ENCODE measurements at places on chromosomes 16 and 17.

DNA sequence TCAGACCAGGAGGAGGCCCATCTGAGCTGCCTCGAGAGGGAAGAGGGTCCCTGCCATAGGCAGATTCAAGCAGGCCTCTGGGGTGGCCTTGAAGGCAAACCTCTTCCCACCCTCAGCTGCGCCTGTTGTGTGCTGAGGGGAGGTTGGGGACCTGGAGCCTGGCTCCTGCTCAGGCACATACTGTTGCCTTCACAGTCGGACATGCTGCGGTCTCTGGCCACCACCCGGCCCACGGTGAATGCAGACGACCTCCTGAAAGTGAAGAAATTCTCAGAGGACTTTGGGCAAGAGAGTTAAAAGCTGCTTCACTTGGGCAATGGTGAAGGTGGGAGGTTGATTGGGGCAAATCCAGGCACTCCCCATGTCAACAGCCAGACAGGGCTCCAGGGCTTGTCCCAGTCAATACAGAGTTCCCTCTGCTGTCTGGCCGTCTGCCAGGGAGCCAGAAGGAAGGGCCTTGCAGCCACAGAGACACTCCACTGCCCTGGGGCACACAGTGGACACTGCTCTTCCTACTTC, 6.3 kb downstream of the PDF start:
- DNase-seq, result no peak

DNA sequence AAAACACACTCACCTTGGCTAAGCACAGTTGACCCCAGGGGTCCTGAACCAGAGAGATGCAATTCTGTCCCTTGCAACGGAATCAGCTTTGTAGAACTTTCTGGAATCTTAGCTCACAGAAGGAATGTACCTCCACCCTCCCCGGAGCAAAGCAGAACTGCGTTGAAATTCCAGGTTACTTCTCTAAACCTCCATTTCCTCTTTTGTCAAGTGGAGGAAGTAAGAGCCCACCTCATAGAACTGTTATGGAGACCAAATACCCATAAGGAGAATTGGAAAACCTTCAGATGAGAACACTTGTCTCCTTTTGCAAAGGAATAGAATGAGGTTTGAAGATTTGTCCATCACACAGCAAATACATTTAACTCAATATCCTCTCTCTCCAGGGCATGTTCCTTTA, 86.6 kb upstream of the RBBP6 start:
- no peak for DNase-seq

GRCh38 chr16:78196502-78196901, 97.0 kb downstream of the WWOX start:
- no peak for DNase-seq

DNA sequence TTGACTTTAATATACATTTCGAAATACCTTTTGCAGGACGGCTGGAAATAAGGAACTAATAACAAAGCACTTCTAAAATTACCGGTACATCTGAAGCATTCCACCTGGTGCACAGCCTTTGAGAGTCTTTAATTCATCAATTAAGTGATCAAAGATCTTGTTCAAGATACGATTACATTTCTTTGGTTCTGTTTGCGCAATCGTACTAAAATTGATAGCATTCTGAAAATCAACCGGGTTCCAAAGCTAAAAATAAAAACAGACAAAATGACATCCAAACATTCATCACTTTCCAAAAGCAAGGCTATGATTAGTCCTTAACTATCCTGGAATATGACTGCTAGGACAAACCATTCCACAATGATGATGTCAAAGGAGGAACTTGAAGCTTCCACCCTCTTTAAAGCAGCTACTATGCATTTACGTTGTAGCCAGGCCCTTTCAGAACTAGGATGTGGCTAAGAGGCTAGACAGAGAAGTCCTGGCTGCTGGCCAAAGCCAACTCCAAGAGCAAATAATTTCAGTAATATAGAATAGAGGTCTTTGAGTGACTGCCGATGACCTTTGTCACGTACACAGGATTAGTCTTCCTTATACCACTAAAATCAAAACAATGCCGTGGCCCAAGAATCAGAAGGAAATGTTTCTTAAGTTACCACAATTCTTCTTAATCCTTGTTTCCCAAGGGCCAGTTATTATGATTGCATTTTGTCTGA, 299.8 kb upstream of the PSMD7 start:
- no peak for DNase-seq

GRCh38 chr17:7710301-7710700, 5.3 kb downstream of the EFNB3 start:
- no peak for DNase-seq

- DNase-seq, result no peak
Observed at GRCh38 chr17:43615330-43616028, 46.2 kb downstream of the MEOX1 start.

DNA sequence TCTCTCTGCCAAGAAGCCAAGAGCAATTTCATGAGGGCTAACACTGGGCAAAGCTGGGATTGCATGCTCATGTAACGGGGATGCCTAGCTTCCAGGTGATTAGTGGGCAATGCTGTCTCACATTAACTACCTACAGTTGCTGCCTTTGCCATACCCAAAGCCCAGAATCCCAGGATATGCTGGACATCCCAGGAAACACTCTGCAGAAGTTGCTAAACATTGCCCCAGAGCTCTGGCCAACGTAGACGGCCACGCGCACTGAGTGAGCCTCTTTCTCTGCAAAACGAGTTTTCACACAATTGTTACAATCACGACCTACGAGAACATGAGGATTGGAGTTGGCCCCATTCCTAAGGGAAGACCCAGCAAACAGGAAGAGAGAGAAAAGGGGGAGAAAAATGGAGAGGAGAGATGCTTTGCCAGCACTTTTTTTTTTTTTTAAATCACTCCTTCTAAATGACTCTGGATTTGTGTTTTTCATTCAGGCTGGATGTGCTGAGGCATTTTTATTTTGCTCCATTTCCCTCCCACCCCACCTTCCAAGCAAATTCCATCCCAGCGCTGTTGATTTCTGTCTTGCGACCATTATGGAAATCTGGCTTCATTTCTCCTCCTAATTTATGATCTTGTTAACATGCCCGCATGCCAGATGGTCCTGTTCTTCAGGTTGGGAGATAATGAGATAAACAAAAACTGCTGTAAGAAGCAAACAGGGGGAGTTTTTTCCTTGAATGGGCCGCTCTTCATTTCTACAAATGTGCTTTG, 112.8 kb upstream of the DNAH9 start:
- no peak for DNase-seq

GRCh38 chr16:49281843-49282642, 405 bp upstream of the CBLN1 start:
- peak; percentile 77 for DNase-seq

DNA sequence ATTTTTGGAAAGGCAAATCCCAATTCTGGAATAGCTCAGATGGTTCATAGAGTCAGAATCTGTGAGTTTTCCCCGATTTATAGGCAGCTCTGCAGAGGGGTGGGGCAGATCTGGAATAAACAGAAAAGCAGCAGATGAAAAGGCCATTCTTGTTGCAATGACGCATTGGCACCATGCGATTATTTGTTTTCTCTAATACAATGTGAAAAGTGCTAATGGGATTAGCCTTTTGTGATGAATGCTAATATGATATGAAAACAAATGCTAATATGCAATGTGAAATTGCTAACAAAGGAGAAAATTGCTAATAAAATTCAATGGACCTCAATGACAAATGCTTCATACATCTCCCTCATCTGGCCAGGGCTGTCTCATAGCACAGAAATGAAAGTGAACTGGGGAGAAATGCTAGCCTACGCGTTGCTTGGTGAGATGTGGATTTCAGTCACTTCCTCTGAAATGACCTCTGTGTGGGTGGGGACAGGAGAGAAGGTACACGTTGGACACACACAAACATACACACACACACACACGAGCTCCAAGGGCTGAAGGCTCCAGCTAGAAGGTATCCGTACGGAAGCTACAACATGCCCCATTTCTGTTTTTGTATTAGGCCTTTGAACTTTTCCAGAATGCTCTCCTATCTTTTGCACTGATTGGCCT, 394.5 kb downstream of the XYLT1 start:
- no peak for DNase-seq

- no peak for DNase-seq
Observed at GRCh38 chr17:77548967-77549366, 408.2 kb downstream of the SEC14L1 start.

GRCh38 chr16:50671644-50672260, 9.4 kb downstream of the SNX20 start:
- peak; percentile 44 for DNase-seq

DNA sequence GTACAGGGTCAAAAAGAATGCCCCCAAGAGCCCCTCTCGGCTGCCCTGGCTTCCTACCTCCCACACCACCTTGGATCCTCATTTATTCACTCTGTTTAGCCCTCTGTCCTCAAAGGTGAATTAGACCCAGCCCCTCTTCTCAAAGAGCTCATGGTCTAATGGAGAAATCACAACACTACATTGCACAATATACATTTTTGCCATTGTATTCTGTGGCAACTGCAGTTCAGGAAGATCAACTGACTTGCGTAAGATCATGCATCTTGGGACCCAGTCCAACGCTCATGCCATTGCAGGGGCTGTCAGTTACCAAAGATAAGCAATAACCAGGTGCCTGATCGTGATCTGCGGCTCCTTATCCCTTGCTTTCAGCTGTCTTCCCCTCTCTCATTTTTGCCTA, 1.4 kb downstream of the KRT38 start:
- no peak for DNase-seq

DNA sequence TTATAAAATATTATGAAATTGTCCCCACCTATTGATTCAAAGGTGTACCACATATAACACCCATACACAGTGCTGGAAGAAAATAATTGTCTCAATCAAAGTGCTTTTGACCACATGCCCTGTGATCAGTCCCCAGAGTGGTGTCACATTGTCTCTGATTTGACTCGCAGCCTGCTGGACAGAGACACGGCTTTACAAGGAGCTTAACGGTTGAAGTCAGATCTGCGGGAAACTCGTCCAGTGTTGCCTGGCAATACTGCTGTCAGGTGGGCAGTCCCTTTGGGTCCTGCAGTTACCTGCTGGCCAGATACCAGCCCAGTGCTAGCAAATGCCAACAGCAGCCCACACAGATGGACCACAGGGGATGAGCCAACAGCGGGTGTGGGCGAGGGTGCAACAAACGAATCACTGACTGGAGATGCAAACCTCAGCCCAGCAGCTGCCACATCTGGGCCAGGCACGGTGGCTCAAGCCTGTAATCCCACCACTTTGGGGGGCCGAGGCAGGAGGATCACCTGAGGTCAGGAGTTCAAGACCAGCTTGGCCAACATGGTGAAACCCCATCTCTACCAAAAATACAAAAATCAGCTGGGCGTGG, 26.2 kb upstream of the SSTR2 start:
- no peak for DNase-seq

- DNase-seq, result peak; percentile 34
Observed at GRCh38 chr17:48543107-48543853, 1.6 kb downstream of the HOXB2 start.

- no peak for DNase-seq
Observed at GRCh38 chr17:61150686-61151299, 248.8 kb upstream of the TBX2 start.

- no peak for DNase-seq
Observed at GRCh38 chr17:64024781-64025731, 4.6 kb upstream of the ICAM2 start.

DNA sequence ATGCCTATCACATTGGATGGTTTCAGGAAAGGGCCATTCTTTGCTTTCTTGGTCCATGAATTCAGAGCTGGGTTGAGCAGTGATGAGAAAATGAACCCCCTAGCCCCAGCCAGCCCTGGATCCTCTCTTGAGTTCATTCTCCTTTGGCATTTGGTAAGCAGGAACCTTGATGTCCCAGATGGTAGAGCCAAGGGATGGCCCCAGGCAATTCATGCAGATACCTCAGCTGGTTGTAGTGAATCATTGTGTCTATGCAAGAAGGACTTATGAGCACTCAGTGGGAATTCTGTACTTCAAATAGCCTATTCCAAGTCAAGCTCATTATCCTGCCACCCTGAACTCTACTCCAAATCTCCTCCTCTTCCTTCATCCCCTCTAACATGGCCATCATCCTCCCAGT, 412.7 kb downstream of the UTP18 start:
- no peak for DNase-seq

- DNase-seq, result no peak
Observed at GRCh38 chr16:86020971-86021370, 122.0 kb downstream of the IRF8 start.

GRCh38 chr16:83244057-83244456, 563.7 kb upstream of the HSBP1 start:
- no peak for DNase-seq

- no peak for DNase-seq
Observed at GRCh38 chr16:69244336-69244735, 57.4 kb downstream of the SNTB2 start.

GRCh38 chr17:67421869-67422273, 44.8 kb downstream of the PITPNC1 start:
- no peak for DNase-seq

- DNase-seq, result no peak
Observed at GRCh38 chr17:51860954-51861561, 297.5 kb downstream of the CA10 start.

DNA sequence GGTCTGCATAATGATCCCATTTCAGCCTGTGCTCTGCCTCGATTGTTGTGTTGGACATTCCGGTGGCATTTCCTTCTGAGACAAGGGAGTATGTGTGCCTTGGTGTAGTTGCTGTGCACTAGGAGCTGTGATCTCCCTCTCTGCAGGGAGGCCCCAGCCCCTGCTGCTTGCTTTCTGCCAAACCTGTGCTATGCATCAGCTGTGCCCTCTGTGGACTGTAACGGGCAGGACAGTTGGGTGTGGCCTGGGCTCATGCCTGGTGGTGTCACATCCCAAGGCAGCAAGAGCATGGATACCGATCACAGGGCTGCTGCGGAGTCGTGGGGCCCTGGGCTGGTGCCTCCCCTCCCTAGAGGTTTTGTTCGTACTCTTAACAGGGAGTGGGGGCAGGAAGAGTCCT, 3.8 kb upstream of the JPT2 start:
- no peak for DNase-seq

DNA sequence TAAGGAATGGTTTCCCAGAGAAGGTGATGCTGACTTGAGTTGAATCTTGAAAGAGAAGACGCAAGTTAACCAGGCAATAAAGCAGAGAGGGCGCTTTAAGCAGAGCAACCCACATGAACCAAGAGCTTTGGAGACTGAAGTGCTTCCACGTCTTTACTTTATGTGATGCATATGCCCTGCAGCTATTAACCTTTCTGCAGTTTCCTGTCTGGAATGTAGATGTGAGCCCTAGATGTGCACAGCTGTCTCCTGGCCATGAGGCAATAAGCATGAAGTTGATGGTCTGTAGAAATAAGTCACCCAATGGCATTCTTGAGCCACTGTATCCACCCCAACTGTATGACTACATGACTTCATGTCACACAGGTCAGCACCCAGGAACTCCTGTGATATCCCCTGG, 5.7 kb upstream of the CHST4 start:
- no peak for DNase-seq

- DNase-seq, result no peak
Observed at GRCh38 chr16:75584108-75584507, 17.9 kb downstream of the GABARAPL2 start.

- peak; percentile 60 for DNase-seq
Observed at GRCh38 chr17:42287977-42288802, at the start of gene STAT5A. Gene STAT5A (plus strand): TSS chr17:42288498. CDS start chr17:42289412, 914 bp downstream.

- DNase-seq, result no peak
Observed at GRCh38 chr16:14366974-14367707, 262.9 kb downstream of the PARN start.

GRCh38 chr16:78211946-78212345, 112.5 kb downstream of the WWOX start:
- DNase-seq, result no peak

Measured in stimulated activated CD8-positive, alpha-beta memory T cell treated with anti-CD3 and anti-CD28 coated beads, Interleukin-2, amount 100 ng/mL, for 48 hours (primary cell).